ENCODE measurements at places on chromosomes 6 and 20.

- no peak for DNase-seq
Observed at GRCh38 chr6:112311950-112312547, 35.1 kb upstream of the RFPL4B start.

DNA sequence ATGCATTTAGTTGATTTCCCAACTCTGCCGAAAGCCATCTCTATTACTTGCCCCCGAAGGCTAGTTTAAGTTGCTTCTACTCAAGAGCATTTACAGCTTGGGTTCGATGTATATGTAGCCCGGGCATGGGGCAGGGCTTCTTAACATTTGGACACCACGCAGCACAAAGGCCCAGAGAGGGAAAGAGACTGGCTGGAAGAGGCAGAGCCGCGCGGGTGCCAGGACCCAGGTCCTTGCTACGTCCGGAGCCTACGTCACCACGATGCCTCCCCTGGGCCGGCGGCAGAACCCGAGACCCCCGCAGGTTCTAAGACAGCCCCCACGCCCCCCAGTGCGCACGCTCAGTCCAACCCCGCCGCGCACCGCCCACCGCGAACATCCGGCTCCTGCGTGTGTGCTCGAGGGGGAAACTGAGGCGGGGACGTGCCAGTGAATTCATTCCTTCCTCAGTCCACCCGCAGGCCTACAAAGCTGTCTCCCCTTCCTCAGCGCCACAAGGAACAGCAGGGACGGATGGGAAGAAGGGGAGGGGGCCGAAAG is 367 bp upstream of the PCIF1 start:
- DNase-seq, result no peak

DNA sequence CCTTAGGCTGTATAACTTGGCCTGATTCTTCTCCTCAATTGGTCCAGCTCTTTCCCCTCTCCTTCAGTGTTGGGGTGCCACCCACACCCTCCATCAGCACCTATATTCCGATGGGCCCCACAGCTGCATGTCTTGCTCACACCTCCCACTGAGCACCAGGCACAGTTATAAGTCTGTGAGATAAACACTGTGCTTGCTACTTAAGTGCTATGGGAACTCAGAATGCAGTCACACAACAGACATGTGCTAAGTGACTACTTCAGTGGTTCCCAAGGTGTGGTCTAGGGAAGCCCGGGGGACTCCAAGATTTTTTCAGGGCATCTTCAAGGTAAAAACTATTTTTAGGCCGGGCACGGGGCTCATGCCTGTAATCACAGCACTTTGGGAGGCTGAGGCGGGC is 7.3 kb downstream of the ZC3H12D start:
- DNase-seq, result no peak

DNA sequence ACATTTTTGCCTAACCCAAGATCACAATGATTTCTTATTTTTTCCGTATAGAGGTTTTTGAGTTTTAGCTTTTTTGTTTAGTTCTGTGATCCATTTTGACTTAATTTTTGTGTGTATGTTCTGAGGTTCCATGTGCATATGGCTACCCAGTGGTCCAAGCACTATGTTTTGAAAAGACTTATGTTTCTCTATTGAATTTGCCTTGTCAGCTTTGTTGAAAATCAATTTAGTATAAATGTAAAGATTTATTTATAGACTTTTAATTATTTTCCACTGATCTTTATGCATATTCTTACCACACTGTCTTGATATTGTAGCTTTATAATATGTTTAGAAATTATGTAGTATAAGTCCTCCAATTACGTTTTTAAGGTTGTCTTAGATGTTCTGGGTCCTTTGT is 10.2 kb downstream of the TM9SF4 start:
- DNase-seq, result no peak

GRCh38 chr6:33740204-33740608 is 6.5 kb downstream of the IP6K3 start:
- no peak for DNase-seq

GRCh38 chr6:41335943-41336342 is 535 bp downstream of the NCR2 start:
- no peak for DNase-seq

DNA sequence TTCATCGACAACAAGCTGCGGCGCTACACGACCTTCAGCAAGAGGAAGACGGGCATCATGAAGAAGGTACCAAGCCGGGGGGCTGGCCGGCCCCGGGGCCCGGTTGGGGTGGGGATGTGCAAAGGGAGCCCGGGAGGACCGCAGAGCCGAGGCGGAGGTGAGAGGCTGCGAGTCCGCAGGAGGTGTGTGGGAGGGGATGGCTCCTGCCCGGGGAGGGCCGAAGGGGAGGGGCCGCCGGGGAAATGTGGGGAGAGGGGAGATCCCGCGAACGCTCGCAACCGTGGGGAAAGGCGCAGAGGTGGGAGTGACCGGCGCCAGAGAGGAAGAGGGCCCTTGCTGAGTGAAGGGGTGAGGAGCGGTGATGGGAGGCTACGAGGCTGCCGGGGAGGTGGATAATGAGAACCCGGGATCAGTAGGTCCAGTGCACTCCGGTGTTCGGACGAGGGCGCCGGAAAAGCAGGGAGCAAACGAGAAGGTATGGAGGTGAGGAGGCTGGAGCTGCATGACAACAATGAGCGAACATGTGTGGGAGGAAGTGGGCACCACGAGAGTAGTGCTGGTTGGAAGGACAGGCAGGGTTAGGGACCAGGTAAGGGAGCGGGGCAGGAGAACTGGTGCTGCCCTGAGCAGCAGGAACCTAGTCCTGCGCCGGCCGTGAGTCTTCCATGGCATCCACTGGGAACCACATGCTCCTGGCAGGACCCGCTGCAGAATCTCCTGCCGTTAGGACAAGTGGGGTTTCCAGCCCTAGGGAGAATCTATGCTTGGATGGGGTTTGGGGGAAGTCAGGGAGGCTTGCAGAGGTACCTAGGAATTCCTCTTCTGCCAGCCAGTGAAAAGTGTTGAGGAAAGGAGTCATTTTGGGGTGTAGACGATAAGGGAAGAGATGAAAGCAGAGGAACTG is 1.3 kb downstream of the SRF start:
- DNase-seq, result no peak

DNA sequence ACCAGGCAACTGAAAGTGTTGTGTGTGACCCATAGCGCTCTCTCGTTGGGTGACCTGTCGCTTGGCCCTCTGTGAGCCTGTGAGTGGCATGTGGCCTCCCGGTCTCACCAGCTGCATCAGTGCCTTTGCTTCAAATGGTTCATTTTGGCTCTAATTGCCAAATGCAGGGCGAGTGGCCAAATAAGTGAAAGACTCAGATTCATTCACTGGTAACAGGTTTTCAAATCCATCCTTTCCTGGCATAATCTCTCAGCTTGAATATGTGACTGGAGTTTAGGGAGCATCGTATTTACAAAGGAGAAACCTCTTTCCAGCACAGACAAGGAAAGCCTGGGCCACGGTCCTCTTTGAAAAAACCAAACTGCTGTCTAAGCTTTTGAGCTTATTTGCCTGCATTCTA is 321.6 kb upstream of the QKI start:
- no peak for DNase-seq

DNA sequence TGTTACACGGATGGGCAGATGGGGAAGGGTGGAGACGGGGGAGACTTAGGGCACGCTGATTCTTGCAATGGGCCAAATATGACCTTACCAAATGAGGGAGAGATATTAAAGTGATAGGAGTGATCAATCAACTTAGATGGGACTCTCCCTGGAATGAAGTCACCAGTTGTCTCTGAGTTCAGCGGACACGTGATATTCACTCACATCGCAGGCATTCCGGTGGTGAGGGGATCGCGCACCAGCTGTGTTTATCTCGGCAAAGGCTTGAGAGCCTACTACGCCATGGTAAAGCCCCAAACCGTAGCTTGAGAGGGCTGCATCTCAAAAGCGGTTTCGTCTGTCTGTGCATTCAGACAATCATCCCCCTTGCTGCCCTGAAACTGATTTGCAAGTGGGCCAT is 5.5 kb downstream of the BMP7 start:
- no peak for DNase-seq

DNA sequence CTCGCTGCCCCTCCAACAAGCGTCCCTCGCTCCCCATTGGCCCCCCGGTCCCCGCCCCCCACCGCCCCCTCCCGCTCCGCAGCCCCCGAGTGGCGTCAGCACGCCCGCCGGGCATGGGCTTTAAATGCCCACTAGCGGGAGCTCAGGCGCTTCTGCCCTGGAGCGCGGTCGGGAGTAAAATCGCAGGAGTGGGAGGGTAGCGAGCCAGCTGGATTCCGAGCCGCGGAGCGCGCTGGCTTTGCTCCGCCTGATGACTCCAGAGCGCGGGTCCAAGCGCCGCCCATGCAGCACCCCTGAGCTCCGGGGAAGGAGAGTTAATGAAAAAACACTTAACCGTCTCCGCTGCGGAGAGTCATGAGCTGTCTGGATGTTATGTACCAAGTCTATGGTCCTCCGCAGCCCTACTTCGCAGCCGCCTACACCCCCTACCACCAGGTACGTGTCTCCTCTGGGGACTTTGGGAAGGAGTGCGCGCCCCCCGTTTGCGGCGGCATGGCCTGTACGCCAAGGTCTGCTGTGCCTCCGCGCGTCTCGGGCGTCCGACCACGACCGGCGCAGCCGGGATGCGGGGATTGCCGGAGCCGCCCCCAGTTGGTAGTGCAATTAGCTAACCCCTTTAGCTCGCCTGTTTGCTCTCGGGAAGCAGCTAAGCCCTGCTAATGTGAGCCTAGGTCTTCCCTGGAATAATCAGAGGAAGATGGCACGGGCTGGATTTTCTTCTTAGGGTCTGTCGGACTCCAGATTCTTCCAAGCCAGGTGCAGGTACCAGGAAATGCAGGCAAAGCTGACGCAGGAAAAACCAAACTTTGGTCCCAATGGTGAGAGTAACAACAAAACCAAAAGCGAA is at the start of gene VGLL2:
Gene VGLL2, plus strand, starts transcription at position 149 of the 847 bp plus-strand sequence. Its CDS starts 206 bp downstream, at position 355.
- no peak for DNase-seq

DNA sequence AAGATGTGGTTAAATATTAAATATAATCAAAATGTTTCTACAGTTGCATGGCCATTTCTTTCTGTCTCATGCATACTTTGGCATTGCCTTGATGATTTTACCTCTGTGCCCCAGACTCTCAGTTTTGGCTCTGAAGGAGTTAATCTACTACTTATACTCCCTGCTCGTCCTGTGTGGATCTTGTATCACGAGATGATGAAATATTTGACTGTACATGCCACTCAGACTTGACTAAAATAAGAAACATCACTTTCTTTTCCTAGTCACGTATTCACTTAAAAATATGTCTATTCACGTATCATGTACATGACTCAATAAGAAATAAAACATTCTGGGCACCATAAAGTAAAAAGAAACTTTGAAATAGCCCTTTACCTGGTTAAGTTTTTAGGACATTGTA is 397.7 kb downstream of the RFPL4B start:
- DNase-seq, result no peak

DNA sequence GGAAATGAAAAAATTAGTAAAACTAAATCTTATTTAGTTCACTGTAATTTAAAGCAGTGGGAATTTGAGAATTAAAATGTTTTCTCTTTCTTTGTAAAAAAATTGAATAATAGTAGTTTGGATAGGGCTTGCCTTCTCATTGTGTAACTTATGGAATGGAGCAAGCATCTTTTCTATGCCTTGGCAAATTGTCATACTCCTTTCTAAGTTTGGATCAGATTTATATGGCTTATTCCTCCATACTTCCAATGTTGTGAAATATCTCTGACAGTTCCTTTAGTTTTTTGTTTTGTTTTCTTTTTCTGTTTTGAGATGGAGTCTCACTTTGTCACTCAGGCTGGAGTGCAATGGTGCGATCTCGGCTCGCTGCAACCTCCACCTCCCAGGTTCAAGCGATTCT is 176.4 kb downstream of the SAMD5 start:
- DNase-seq, result no peak

GRCh38 chr20:50826121-50826520 is 31.3 kb downstream of the BCAS4 start:
- no peak for DNase-seq

- DNase-seq, result no peak
Observed at GRCh38 chr20:25309395-25310267, 61.7 kb downstream of the PYGB start.

DNA sequence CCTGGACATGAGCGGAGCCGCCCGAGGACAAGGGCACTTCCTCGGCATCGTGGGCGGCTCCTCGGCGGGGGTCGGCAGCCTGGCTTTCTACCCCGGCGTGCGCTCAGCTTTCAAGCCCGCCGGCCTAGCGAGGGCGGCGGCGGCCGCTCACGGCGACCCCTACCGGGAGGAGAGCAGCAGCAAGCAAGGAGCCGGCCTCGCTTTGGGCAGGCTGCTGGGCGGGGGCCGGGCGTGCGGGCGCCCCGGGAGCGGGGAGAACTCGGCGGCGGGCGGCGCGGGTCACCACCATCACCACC is 6.7 kb downstream of the PRDM13 start:
- DNase-seq, result no peak

- no peak for DNase-seq
Observed at GRCh38 chr6:157652601-157653363, 170.3 kb upstream of the SNX9 start.

DNA sequence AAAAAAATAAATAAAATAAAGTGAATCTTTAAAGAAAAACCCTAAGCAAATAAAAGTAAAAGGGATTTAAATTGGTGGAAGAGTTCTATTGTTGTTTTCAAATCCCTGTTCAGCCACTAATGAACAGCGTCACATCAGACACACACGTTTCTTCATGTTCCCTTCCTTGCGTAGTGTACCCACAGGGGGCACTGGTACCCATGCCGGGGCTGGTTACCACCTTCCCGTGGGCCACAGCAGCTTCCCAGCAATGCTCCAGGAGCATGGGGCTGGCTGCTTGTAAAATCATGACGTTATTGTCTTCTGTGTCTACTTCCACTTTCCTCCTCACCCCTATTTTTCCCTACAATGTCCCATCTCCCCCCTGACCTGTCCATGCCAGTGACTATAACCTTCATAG is 988.7 kb downstream of the KIF16B start:
- DNase-seq, result no peak

GRCh38 chr20:4026093-4026601 is 10.8 kb upstream of the RNF24 start:
- DNase-seq, result no peak

DNA sequence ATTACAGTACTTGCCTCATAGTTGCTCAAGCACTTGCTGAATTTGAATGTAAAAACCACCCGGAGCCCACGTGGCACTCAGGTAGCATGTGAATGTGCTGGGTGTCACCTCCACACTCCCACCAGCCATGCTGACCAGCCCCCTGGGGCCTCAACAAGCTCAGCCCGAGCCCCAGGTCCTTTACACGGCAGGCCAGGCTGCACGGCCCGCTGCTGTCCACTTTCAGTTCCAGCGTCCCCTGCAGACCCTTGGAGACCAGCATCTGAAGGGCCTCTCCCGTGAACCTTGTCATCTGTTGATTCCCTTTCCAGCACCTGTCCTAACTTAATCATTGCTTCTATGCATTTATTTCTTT is 33.3 kb upstream of the ZBP1 start:
- no peak for DNase-seq

GRCh38 chr20:63641146-63641791 is 12.0 kb downstream of the STMN3 start:
- no peak for DNase-seq

- no peak for DNase-seq
Observed at GRCh38 chr6:138640028-138640427, 133.5 kb upstream of the CCDC28A start.

- no peak for DNase-seq
Observed at GRCh38 chr6:112113918-112114317, 26.5 kb downstream of the FAM229B start.

GRCh38 chr6:50720623-50721022 is 7.3 kb downstream of the TFAP2D start:
- DNase-seq, result no peak

- DNase-seq, result no peak
Observed at GRCh38 chr20:25038103-25038410, 19.9 kb downstream of the ACSS1 start.

Measured in stimulated activated CD4-positive, alpha-beta T cell treated with anti-CD3 and anti-CD28 coated beads, Interleukin-1b, Interleukin-23, amount 100 ng/mL, for 24 hours (primary cell).